Suprapubic skin (tissue), 4 donors: ENCODE measurements at places on chromosomes 7 and 10.

GRCh38 chr7:45239486-45239885, 81.9 kb downstream of the RAMP3 start:
- H3K27ac ChIP-seq: no peak overlapping the region
- H3K36me3 ChIP-seq: no peaks in the 10 kb centered on the region
- peaks cover 9% of the 10 kb centered on the region for H3K27me3 ChIP-seq
- no peak overlapping the region for H3K4me3 ChIP-seq

DNA sequence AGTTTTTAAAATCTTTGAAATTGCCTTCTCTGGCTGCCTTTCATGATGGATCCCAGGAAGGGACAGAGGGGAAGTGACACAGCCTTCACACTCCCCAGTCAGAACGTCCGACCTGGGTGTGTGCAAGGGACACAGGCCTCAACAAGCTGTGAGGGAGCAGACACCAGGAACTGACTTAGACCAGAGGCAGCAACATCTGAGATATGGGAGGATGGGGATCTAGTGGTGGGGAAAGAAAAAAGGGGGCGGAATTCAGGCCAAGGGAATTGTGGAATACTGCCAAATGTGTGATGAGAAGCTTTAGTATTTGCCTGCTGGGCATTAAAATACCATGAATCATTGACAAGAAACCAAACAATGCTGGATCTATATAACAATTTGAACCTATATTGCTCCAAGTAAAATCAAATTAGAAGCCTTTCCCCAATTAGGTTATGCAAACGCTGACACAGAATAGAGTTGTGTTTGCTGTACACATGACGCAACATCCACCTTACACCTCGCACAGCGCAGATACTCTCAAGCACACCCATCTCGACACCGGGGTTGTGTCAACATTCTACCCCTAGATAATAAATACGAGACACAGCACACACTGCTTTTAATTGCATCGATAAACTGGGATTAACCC, 17.2 kb upstream of the MNX1 start:
- H3K27ac ChIP-seq: no peak overlapping the region
- H3K27me3 ChIP-seq: peaks cover 83% of the 10 kb centered on the region
- H3K36me3 ChIP-seq: no peaks in the 10 kb centered on the region
- no peak overlapping the region for H3K4me3 ChIP-seq

DNA sequence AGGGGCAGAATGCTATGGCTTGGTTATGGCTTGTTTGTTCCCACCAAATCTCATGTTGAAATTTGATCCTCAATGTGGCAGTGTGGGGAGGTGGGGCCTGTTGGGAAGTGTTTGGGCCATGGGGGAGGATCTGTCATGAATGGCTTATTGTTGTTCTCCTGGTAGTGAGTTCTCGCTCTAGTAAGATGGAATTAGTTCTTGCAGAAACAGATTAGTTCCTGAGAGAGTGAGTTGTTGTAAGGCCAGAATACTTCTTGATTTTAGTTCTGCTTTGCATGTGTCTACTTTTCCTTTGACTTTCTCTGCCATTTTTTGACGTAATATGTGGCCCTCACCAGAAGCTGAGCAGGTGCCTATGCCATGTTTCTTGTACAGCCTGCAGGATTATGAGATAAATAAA, 188.2 kb downstream of the KIF20B start:
- no peak for DNase-seq
- H3K36me3 ChIP-seq: no peaks in the 10 kb centered on the region
- H3K4me1 ChIP-seq: no peaks in the 10 kb centered on the region

DNA sequence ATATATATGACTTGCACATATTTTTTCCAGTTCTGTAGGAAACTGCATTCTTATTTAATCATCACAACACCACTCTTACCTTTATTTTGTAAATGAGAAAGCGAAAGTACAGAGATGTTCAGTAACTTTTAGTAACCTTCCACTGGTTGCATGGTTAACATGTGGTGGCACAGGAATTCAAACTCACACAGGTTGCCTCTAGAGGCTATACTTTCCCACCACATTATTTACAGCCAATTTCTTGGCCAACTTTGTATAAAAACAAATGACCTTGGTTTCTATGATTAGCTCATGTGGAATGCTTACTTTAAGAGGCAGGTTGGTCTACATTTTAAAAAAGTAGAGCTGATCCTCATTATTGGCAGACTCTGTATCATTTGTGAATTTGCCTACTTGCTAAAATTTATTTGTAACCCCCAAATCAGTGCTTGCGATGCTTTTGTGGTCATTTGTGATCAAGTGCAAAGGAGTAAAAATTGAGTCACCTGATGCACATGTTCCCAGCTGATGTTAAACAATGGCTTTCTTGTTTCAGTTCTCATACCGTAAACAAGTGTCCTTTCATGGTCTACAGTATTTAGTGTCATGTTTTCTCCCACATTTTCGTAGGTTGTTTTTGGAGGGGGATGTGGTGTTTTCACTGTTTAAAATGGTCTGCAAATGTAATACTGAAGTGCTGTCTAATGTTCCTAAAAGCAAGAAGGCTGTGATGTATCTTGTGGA, 14.8 kb downstream of the BBS9 start:
- H3K4me1 ChIP-seq: no peaks in the 10 kb centered on the region
- no peak overlapping the region for H3K4me3 ChIP-seq
- no peak for DNase-seq
- H3K36me3 ChIP-seq: no peaks in the 10 kb centered on the region
- no peak overlapping the region for H3K27ac ChIP-seq

DNA sequence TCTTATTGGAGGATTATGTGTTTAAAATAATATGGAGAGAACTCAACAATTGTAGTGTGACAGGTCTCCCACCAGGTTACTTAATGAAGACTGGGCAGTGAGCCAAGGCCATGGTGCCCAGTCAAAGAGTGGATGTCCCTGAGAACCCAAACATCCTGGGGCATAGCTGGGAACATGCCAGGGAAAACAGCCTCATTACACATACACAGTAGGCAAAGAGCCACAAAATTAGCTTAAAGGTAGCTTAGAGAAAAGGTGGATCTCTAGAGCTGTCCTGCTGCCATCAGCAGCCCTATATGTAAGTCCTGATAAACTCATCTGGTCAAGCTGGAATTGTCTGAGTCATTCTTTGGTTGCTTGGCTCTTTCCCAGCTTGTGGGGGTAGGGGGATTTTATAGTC, 287.8 kb downstream of the PHF14 start:
- no peaks in the 10 kb centered on the region for H3K4me1 ChIP-seq
- H3K36me3 ChIP-seq: no peaks in the 10 kb centered on the region
- no peak for DNase-seq

DNA sequence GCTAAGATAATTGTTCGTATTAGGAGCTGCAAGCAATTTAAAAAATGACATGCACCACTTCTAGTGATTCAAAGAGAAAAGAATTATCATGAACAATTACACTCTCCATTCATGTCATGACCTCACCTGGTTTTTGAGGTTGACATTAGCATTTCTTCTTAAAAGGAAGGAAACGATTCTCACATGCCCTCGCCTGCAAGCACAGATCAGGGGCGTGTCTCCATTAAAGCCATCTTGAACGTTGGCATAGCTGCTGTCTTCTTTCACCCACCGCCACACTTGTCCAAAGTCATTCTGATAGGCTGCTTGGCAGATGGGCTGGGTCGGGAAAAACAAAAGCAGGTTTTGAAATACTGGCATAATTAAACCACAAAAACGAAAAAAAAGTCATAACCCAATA, 19.9 kb downstream of the ANKRD22 start:
- H3K36me3 ChIP-seq: no peaks in the 10 kb centered on the region
- no peaks in the 10 kb centered on the region for H3K27me3 ChIP-seq
- H3K4me3 ChIP-seq: no peak overlapping the region
- no peak for DNase-seq

GRCh38 chr10:48279081-48279751, 4.7 kb upstream of the FRMPD2 start:
- no peaks in the 10 kb centered on the region for H3K4me1 ChIP-seq
- H3K27ac ChIP-seq: no peak overlapping the region
- DNase-seq: no peak

- no peak for DNase-seq
- no peak overlapping the region for H3K27ac ChIP-seq
- no peaks in the 10 kb centered on the region for H3K27me3 ChIP-seq
- no peaks in the 10 kb centered on the region for H3K4me1 ChIP-seq
- H3K36me3 ChIP-seq: peaks cover 17% of the 10 kb centered on the region
- H3K4me3 ChIP-seq: no peak overlapping the region
Measured at GRCh38 chr7:2084331-2084730, 148.4 kb downstream of the MAD1L1 start.

- no peak overlapping the region for H3K27ac ChIP-seq
- H3K36me3 ChIP-seq: peaks cover 9% of the 10 kb centered on the region
- no peaks in the 10 kb centered on the region for H3K4me1 ChIP-seq
- H3K4me3 ChIP-seq: no peak overlapping the region
Measured at GRCh38 chr10:121788717-121789116, 139.1 kb downstream of the ATE1 start.
